Vein endothelial cell (primary cell): ENCODE measurements at places on chromosomes 6 and 20. TPM values are rescaled to one million over a fixed set of nuclear protein-coding genes. Genes with fewer than 3 reads are reported as not detected.

The ECT2L gene
- total RNA-seq: not detected in 2 replicates

The BPIFB2 gene
- total RNA-seq: not detected in 2 replicates

The GZF1 gene
- total RNA-seq: 10.9 and 12.4 TPM in 2 replicates

The MLN gene
- not detected in 2 replicates for total RNA-seq

The KCNK5 gene
- total RNA-seq: not detected in 2 replicates

The WFDC12 gene
- total RNA-seq: not detected in 2 replicates

The GABRR1 gene
- total RNA-seq: 0.10 TPM in 1 of 2 replicates, not detected in the other

The MAP3K5 gene
- 7.5 and 7.8 TPM in 2 replicates for total RNA-seq

The MUC21 gene
- not detected in 2 replicates for total RNA-seq

The ETV7 gene
- total RNA-seq: 0.33 and 0.48 TPM in 2 replicates

The ZNF391 gene
- total RNA-seq: under 0.01 and 1.6 TPM in 2 replicates

The OR2H1 gene
- not detected in 2 replicates for total RNA-seq

The EYA4 gene
- 0.38 and 0.98 TPM in 2 replicates for total RNA-seq

The SMLR1 gene
- not detected in 2 replicates for total RNA-seq

The ARFGEF2 gene
- total RNA-seq: 51.0 and 57.0 TPM in 2 replicates

The PRDM13 gene
- total RNA-seq: not detected in 2 replicates

The SLC22A2 gene
- total RNA-seq: not detected in 2 replicates

The COX4I2 gene
- total RNA-seq: not detected in 2 replicates

The FAM83C gene
- total RNA-seq: not detected in 2 replicates

The SIRPB1 gene
- total RNA-seq: 0.10 and 1.6 TPM in 2 replicates

The SYCP2 gene
- total RNA-seq: 0.33 and 0.38 TPM in 2 replicates

The HLA-DRB1 gene
- 0.10 and 1.3 TPM in 2 replicates for total RNA-seq

The SEL1L2 gene
- total RNA-seq: not detected in 2 replicates

The CARMIL1 gene
- 5.6 and 9.8 TPM in 2 replicates for total RNA-seq

The C6orf132 gene
- 0.38 and 0.65 TPM in 2 replicates for total RNA-seq

The MAP7 gene
- total RNA-seq: 0.65 and 1.1 TPM in 2 replicates

The PTPRK gene
- total RNA-seq: 142 and 149 TPM in 2 replicates

The PPP1R3G gene
- 0.38 and 0.98 TPM in 2 replicates for total RNA-seq

The ANKEF1 gene
- total RNA-seq: 1.6 and 3.3 TPM in 2 replicates

The SS18L1 gene
- total RNA-seq: 15.0 and 15.7 TPM in 2 replicates

The CYP21A2 gene
- under 0.01 TPM in 1 of 2 replicates, not detected in the other for total RNA-seq

The MRPS26 gene
- total RNA-seq: 29.3 and 30.7 TPM in 2 replicates

The SLC22A23 gene
- 21.6 and 29.7 TPM in 2 replicates for total RNA-seq

The ZSCAN16 gene
- total RNA-seq: 8.2 and 11.1 TPM in 2 replicates

The TCF15 gene
- total RNA-seq: 0.57 and 0.65 TPM in 2 replicates

The EYS gene
- total RNA-seq: under 0.01 and 3.2 TPM in 2 replicates

The SASH1 gene
- 105 and 116 TPM in 2 replicates for total RNA-seq

The KCNQ5 gene
- total RNA-seq: under 0.01 and 0.10 TPM in 2 replicates

The SEMG1 gene
- total RNA-seq: not detected in 2 replicates

The NKAIN4 gene
- total RNA-seq: not detected in 2 replicates

The PACRG gene
- 0.33 TPM in 1 of 2 replicates, not detected in the other for total RNA-seq

The CHRNA4 gene
- not detected in 2 replicates for total RNA-seq

The NOL4L gene
- total RNA-seq: 49.1 and 69.6 TPM in 2 replicates

The DNAH8 gene
- under 0.01 TPM in 2 replicates for total RNA-seq

The PRSS16 gene
- not detected in 2 replicates for total RNA-seq

The ADAM33 gene
- total RNA-seq: under 0.01 TPM in 1 of 2 replicates, not detected in the other

The CD24 gene
- total RNA-seq: 2.3 and 6.5 TPM in 2 replicates

The IP6K3 gene
- not detected in 2 replicates for total RNA-seq

The ZBP1 gene
- total RNA-seq: not detected in 2 replicates

The CFB gene
- total RNA-seq: 0.98 and 1.2 TPM in 2 replicates

The RNF39 gene
- total RNA-seq: not detected in 2 replicates

The PRKN gene
- total RNA-seq: 0.76 and 1.6 TPM in 2 replicates
